Mesenteric fat pad (tissue), 1 donor: ENCODE measurements at places on chromosomes 2 and 18. TPM values are rescaled to one million over a fixed set of nuclear protein-coding genes. Genes with fewer than 3 reads are reported as not detected.

SERPINE2 gene
- 56.4 TPM for total RNA-seq

MC5R gene
- total RNA-seq = not detected

RALBP1 gene
- 58.9 TPM for total RNA-seq

SLC5A7 gene
- not detected for total RNA-seq

SLC19A3 gene
- total RNA-seq = 349 TPM

C2orf72 gene
- not detected for total RNA-seq

MMADHC gene
- total RNA-seq = 82.5 TPM

ZSWIM2 gene
- total RNA-seq = 1.2 TPM

UGT1A5 gene
- not detected for total RNA-seq

GPN1 gene
- 23.1 TPM for total RNA-seq
